NCI-H1105 treated with DMSO at 0.1 percent for 48 hours (cell line): ENCODE measurements at places on chromosomes 2 and 18.

GRCh38 chr18:58694720-58695468 lies 23.6 kb downstream of the MALT1 start:
- no peak for DNase-seq

DNA sequence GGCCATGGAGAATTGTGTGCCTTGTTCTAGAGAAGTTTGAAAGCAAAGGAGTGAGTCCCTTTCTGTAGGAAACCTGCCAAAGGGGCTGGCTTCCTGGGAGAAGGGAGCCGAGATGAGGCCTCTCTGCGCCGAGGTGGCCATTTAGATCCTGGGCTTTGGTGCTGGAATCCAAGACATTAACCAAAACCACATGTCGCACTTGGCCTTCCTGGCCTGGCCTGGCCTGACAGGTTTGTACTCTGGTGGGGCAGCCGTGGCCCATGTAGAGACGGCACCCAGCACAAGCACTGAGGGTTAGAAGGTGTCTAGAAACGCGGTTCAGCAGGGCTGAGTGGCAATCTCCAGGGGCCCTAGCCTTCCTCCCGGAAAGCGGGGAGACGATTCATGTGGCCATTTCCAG lies 7.1 kb downstream of the CNNM3 start:
- no peak for DNase-seq

- no peak for DNase-seq
These were observed 167.3 kb downstream of the IKZF2 start for GRCh38 chr2:212984129-212984528.

DNA sequence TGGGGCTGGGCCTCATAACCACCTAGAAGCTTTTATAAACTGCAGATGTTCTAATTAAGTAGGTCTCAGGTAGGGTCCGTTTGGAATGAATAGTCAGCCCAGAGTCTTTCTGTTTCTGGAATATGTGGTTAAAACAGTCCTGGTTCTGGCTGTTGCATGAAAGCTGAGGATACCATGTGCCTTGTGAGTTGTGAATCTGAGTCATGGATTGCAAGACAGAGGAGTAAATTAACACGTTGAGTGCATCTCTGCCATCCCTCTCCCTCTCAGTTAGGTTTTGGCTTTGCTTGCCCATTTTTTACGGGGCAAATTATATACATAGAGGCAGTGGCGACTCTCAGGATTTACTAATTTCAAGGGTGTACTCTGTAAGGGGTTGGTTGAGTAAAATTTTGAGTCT lies 59.1 kb downstream of the NCK2 start:
- no peak for DNase-seq

- DNase-seq = no peak
These were observed 69.4 kb upstream of the SMAD7 start for GRCh38 chr18:49020129-49020528.

- no peak for DNase-seq
These were observed 146.9 kb downstream of the MEMO1 start for GRCh38 chr2:31863867-31864266.

GRCh38 chr2:223613017-223613950 lies 11.1 kb upstream of the SCG2 start:
- DNase-seq = peak; percentile 76

DNA sequence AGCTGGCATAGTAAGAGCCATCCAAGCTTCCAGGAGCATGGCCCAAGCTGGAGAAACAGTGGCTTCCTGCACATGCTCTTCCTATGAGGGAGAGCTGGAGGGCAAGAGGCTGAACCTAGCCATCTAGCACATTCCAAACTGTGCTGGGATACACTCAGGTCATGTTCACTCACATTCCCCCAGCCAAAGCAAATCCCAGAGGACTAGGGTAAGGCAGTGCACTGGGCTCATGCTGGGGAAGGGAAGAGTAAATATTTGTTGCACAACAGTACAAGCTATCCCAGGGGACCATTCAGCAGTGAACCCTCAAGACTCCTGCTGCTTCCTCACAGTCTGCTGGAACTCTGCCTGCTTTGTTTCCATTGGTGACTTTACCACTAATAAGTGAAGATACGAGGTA lies 20.7 kb upstream of the GYPC start:
- no peak for DNase-seq

DNA sequence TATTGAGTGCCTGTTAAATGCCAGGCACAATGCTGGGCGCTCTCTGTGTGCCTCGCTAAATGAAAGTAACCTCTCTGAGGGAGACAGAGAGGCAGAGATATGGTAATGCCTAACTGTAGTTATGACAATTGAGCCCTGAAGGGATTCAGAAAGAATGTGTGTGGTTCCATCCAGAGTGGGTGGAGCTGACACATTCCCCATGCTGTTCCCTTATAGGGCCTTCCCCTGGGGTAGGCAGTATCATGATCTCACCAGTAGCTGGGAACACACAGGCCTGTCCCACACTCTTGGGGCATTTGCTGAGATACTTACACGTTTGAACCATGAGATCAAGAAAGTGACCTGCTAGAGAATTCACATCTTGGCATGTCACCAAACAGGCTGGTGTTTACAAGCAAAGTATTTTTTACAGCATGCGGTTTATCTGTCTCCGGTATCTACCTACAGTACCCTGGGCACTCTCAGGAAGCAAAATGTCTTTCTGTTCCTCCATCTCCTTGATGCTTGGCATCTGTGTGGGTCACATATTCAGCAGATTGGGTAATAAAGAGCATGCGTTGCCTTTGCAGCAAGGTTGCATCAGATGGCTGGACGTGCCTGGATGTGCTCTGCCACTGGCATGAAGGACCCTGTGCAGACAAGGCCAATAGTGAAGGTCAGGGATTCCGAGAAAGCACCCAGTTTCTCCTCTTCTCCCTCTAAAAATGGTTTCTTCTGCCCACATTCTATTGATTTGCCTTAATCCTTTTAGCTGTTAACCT lies 9.4 kb downstream of the CTIF start:
- no peak for DNase-seq

DNA sequence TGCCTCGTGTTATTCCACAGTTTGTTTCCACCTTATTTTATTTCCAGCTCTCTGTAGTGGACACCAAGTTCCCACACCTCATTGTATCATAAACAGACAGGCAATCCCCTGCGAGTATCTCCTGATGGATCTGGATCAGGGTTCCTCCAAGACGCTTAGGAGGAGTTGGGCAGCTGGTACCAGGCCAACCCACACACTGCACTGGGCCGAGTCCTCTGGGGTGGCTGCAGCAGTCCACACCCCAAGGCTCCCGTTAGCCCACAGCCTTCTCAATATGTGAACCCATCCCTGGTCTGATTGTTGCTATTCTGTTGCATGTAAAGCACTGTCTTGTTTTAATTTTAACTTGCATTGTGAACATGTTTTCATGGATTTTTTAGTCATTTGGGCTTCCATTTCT lies 178.8 kb upstream of the RAB6C start:
- no peak for DNase-seq

DNA sequence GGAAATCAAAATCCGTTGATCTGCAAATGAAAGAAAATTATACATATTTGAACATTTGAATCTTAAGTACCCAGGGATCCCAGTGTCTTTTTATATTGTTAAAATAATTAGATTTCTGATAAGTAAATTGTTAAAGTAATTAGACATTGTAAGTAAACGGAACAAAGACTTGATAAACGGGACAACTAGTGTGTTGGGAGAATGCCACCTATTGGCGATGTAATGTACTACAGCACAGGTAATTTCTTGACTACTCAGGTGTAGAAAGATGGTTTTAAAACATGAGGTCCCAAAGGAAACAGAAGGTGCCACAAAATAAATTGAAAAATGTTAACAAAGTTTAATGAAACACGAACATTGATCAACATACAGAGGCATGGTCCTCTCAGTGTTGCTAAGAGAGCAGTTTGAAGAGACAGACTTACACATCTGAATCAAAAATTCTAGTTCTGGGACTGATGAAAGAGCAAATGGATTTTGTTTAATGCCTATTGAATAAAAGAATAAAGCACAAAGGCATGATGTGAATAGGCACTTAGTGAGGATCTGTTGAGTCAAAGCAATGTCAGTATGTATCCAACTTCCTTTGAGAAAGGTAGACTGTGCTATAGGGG lies 103.4 kb upstream of the RASGRP3 start:
- DNase-seq = peak; percentile 22

GRCh38 chr18:31046916-31047315 lies 4.4 kb upstream of the DSC3 start:
- no peak for DNase-seq

DNA sequence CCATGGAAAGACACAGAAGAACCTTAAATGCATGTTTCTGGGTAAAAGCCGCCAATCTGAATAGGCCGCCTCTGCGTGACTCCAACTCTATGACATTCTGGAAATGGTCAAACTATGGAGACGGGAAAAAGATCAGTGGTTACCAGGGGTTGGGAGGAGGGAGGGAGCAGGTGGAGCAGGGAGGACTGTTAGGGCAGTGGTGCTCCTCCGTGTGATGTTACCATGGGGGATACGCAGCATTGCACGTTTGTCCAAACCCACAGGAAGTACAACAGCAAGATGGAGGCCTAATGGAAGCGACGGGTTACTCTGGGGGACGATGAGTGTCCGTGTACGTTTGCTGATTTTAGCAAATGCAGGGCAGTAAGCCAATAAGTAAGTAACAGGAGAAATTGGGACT lies 17.2 kb downstream of the TMEM18 start:
- no peak for DNase-seq
